ENCODE measurements at places on chromosomes 12 and 14.
A peak's percentile ranks its signal among the peaks of the same experiment; 100 is the strongest.

DNA sequence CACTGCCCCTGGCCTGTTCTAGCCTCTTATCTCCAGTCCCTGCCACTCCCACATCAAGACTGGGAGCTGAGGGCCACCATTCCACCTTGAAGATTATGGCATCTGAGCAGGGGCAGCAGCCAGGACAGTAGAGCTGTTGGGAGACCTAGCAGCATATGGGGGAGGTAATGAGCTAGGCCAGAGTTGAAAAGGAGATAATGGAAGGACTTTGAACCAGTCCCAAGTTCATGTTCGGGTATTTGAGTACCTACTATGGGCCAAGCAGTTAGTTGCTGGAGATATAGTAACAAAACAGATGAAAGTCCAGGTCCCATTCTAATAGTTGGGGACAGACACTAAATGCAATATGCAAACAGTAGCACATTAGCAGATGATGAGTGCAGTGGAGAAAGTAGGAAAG is 151.5 kb downstream of the PLXNC1 start:
- no peak for DNase-seq

GRCh38 chr12:99959549-99960170 is 25.1 kb downstream of the ANKS1B start:
- no peak for DNase-seq

GRCh38 chr14:61019537-61019936 is 38.5 kb downstream of the SLC38A6 start:
- no peak for DNase-seq

- DNase-seq = no peak
Measured at GRCh38 chr14:59507063-59507751, 22.9 kb downstream of the JKAMP start.

- peak; percentile 14 for DNase-seq
Measured at GRCh38 chr12:94710933-94711332, 60.6 kb upstream of the TMCC3 start.

DNA sequence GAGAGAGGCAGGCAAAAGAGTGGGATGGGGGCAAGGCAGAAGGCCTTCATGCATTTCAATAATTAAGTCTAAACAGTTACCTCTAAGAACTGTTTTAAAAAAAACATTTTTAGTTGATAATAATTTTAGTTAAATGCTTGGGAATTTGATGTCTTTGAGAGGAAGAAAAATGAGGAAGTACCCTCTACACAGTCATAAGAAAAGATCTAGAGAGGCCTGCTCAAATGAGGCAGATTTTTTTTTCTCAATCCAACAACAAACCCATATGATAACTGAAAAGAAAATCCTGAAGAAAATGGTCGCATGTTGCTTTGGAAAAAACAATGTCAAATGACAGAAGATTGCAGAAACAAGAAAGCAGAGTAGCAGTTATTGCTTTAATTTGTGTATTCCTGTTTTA is 25.6 kb downstream of the SINHCAF start:
- no peak for DNase-seq

DNA sequence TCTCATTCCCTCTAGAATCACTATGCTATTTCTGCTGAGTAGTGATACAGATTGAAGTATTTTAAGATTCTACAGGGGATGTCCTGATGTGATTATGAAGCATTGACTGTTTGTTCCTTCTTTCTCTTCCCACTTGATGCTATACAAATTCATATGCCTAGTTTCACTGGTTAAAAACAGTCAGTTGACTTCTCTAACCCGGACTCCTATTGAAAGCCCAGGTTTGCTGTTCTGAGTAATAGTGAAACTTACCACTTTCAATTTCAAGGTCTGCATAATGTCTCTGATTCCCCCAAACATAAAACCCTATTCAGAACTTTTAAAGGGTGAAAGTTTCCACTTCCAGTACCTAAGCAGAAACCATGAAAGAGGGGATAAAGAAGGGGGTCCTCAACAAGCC is 117.7 kb upstream of the RPL10L start:
- DNase-seq = no peak
